ENCODE measurements at places on chromosomes 4 and X.

GRCh38 chr4:94127707-94128328, 79.8 kb upstream of the SMARCAD1 start:
- no peaks in the 10 kb centered on the region for H3K36me3 ChIP-seq
- no peaks in the 10 kb centered on the region for H3K27me3 ChIP-seq
- H3K4me1 ChIP-seq, result no peaks in the 10 kb centered on the region
- no peak for DNase-seq
- no peak overlapping the region for H3K4me3 ChIP-seq

- H3K27me3 ChIP-seq, result peaks cover 27% of the 10 kb centered on the region
- DNase-seq, result no peak
- H3K4me1 ChIP-seq, result no peaks in the 10 kb centered on the region
- H3K36me3 ChIP-seq, result no peaks in the 10 kb centered on the region
These were observed 103.6 kb downstream of the PHOX2B start for GRCh38 chr4:41644915-41645295.

- H3K4me1 ChIP-seq, result no peaks in the 10 kb centered on the region
- no peaks in the 10 kb centered on the region for H3K36me3 ChIP-seq
- H3K4me3 ChIP-seq, result no peak overlapping the region
These were observed 152.0 kb upstream of the FTHL17 start for GRCh38 chrX:31223817-31224216.

DNA sequence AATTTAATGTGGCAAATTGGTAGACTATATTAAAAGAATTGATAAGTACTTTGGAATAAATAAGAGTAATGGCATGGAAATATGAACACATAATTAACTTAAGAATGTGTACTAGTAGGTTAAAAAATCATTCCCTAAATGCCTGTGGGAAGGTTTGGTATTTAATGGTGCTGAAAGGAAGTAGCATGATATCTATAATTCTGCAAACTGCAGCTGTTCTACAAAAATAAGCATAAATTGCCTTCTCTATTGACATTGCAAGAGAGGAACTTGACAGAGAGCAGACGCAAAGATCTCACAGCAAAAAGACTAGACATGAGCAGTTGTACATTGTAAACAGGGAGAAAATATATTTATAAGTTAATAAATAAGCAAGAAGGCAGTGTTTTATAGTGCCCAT, 752.5 kb upstream of the PCDH10 start:
- DNase-seq, result no peak
- no peak overlapping the region for H3K4me3 ChIP-seq
- no peak overlapping the region for H3K27ac ChIP-seq
- H3K27me3 ChIP-seq, result no peaks in the 10 kb centered on the region

GRCh38 chrX:72030431-72030830, 101.3 kb downstream of the RTL5 start:
- H3K27ac ChIP-seq, result no peak overlapping the region
- H3K36me3 ChIP-seq, result no peaks in the 10 kb centered on the region
- H3K27me3 ChIP-seq, result peaks cover 12% of the 10 kb centered on the region
- no peak for DNase-seq
- no peaks in the 10 kb centered on the region for H3K4me1 ChIP-seq
- H3K4me3 ChIP-seq, result no peak overlapping the region

GRCh38 chr4:14132301-14132700, 504.8 kb upstream of the BOD1L1 start:
- no peak overlapping the region for H3K4me3 ChIP-seq
- H3K27me3 ChIP-seq, result no peaks in the 10 kb centered on the region
- no peaks in the 10 kb centered on the region for H3K4me1 ChIP-seq
- H3K27ac ChIP-seq, result no peak overlapping the region
- DNase-seq, result no peak

DNA sequence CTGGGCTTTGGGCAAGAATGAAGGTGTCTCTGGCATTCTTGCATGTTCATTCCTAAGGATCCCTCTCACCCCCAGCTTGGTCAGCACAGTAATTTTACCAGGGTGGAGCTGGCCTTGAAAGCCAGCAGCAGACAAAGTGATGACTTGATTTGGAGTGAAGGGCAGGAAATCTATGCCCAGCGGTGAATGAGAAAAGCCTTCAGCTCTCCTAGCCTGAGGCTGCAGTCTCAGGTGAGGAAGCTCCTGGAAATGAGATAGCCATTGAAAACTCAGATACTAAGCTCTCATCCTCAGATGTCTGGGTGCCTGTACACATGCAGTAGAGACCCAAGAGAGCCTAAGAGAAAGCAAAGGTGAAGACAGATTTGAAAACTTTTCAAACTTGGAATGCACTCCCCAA, 10.7 kb upstream of the UCHL1 start:
- H3K36me3 ChIP-seq, result no peaks in the 10 kb centered on the region
- peaks cover 22% of the 10 kb centered on the region for H3K27me3 ChIP-seq
- DNase-seq, result no peak
- no peaks in the 10 kb centered on the region for H3K4me1 ChIP-seq

- H3K4me1 ChIP-seq, result peaks cover 4% of the 10 kb centered on the region
- no peak for DNase-seq
- H3K27me3 ChIP-seq, result no peaks in the 10 kb centered on the region
- no peak overlapping the region for H3K4me3 ChIP-seq
These were observed 21.3 kb downstream of the SPACA5 start for GRCh38 chrX:48028091-48028490.

- peak; percentile 19 for DNase-seq
- no peaks in the 10 kb centered on the region for H3K36me3 ChIP-seq
- H3K27me3 ChIP-seq, result no peaks in the 10 kb centered on the region
- no peaks in the 10 kb centered on the region for H3K4me1 ChIP-seq
- H3K27ac ChIP-seq, result no peak overlapping the region
These were observed 73.8 kb upstream of the MXD4 start for GRCh38 chr4:2335729-2336101.

DNA sequence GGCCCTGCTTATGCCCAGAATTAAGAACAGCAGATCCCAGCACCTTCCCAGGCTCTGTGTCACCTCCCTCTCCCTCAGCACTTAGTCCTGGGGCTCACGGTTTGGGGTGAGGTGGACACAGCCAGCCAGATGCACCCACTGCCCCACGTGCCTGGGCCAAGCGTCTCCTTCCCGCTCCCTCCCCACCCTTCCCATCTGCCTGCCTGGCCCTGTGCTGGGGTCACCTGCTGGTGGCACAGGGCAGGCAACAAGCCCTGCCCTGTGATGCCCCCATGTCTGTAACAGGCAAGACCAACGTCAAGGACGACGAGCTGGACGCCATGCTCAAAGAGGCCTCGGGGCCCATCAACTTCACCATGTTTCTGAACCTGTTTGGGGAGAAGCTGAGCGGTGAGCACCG, 5.3 kb downstream of the MYL5 start:
- H3K4me1 ChIP-seq, result peaks cover 8% of the 10 kb centered on the region
- no peak overlapping the region for H3K4me3 ChIP-seq
- H3K27ac ChIP-seq, result no peak overlapping the region
- no peaks in the 10 kb centered on the region for H3K36me3 ChIP-seq
- no peaks in the 10 kb centered on the region for H3K27me3 ChIP-seq
- DNase-seq, result no peak

GRCh38 chr4:26839016-26839415, 21.6 kb upstream of the STIM2 start:
- no peak for DNase-seq
- H3K27ac ChIP-seq, result no peak overlapping the region
- peaks cover 2% of the 10 kb centered on the region for H3K27me3 ChIP-seq
- H3K4me3 ChIP-seq, result no peak overlapping the region

DNA sequence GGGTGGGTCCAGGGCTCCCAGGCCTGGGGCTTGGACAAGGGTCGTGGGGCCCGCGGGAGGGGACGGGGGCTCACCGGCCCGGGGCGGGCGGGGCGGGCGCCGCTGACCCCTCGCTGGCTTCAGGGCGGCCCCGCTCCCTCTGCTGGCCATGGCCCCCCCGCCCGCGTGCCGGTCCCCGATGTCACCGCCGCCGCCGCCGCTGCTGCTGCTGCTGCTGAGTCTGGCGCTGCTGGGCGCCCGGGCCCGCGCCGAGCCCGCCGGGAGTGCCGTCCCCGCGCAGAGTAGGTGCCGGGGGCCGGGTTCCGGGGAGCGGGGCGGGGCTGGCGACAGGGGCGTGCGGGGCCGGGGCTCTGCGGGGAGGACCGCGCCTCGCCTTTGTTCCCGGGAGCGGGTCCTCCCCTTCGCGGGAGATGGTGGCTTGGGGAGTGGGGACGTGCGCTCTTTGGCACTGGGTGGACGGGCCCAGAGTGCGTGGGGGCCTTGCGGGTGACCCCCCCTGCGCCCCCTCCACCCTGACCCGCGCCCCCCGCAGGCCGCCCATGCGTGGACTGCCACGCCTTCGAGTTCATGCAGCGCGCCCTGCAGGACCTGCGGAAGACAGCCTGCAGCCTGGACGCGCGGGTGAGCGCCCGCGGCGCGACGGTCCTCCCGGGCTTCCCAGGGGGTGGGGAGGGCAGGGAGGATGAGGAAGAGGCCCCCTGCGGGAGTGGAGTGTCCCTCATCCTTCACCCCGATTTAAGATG, 16.8 kb upstream of the NAT8L start:
- peak overlapping the region; percentile 73 for H3K4me3 ChIP-seq
- H3K4me1 ChIP-seq, result peaks cover 2% of the 10 kb centered on the region
- no peak overlapping the region for H3K27ac ChIP-seq
- H3K36me3 ChIP-seq, result no peaks in the 10 kb centered on the region

- peaks cover 9% of the 10 kb centered on the region for H3K4me1 ChIP-seq
- H3K27ac ChIP-seq, result no peak overlapping the region
- H3K4me3 ChIP-seq, result peak overlapping the region; percentile 93
- H3K36me3 ChIP-seq, result no peaks in the 10 kb centered on the region
These were observed 1.2 kb downstream of the GUCY1A1 start for GRCh38 chr4:155667568-155668511.

DNA sequence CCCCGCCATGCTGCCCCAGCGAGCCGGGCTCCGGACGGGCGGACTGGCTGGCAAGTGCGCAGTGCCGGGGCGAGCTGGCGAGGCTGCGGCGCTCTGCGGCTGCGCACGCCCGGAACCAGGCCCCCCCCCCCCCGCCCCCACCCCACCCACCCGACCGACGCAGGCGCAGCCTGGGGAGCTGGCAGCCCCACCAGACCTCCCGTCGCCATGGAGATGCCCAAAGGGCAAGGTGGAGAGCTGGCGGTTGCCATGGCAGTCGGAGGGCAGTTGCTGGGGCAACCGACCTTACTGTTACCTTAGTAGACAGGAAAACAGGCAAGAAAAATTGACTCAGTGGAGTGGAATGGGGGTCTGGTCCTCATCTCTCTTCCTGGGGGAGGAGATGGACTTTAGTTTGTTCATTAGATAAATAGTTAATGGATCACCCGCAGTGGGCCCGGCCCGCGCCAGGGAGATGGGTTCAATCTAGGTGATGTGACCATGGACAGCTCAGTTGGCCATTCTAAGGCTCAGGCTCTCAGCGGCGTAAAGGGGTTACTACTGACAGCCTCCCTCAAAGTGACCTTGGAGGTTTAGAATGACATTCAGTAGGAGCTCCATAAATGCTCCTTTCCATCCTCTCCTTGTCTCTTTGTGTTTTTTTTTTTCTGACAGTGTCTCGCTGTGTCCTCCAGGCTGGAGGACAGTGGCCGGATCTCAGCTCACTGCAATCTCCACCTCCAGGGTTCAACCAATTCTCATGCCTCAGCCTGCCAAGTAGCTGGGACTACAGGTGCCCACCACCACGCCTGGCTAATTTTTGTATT, at the start of gene PCSK1N:
Gene PCSK1N (minus strand): TSS at position 87 of the 806 bp plus-strand sequence. CDS start 78 bp downstream, at position 9.
- no peak within 1 kb of the TSS for H3K27ac ChIP-seq
- peaks cover 2% of the 10 kb centered on the region for H3K36me3 ChIP-seq
- H3K4me3 ChIP-seq, result peak within 1 kb of the TSS; percentile 62
- H3K4me1 ChIP-seq, result peaks cover 7% of the 10 kb centered on the region

DNA sequence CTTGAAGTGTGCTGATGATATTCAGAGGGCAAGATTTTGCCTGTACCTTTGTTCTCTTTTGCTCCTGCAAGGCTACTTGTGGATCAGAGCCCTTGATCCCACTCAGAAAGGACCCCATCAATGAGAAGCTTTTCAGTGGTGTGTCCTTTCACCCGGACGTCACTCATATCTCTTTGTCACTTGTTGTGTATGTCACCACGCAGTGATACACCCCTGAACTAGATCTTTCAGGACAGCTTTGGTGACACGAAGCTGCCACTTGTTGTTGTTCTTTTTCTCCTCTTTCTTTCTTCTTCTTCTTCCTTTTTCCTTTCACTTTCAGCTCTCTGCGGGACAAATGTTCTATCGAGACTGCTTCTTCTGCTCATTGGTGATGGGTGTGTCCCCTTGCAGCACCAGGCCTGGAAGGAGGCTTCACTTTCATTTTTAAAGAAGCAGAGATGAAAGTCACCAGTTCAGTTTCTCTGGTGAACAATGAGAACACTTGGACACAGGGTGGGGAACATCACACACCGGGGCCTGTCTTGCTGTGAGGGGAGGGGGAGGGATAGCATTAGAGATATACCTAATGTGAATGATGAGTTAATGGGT, 83.6 kb downstream of the NBDY start:
- peaks cover 13% of the 10 kb centered on the region for H3K36me3 ChIP-seq
- peaks cover 30% of the 10 kb centered on the region for H3K4me1 ChIP-seq
- H3K27me3 ChIP-seq, result no peaks in the 10 kb centered on the region
- DNase-seq, result no peak

- H3K4me3 ChIP-seq, result no peak overlapping the region
- H3K4me1 ChIP-seq, result peaks cover 13% of the 10 kb centered on the region
- peaks cover 48% of the 10 kb centered on the region for H3K27me3 ChIP-seq
- peaks cover 9% of the 10 kb centered on the region for H3K36me3 ChIP-seq
These were observed 17.4 kb downstream of the BBS12 start for GRCh38 chr4:122749704-122750454.

- no peak overlapping the region for H3K4me3 ChIP-seq
- no peak for DNase-seq
- H3K27ac ChIP-seq, result no peak overlapping the region
- peaks cover 32% of the 10 kb centered on the region for H3K36me3 ChIP-seq
These were observed 16.2 kb downstream of the BOD1L1 start for GRCh38 chr4:13611283-13611842.

- H3K4me1 ChIP-seq, result no peaks in the 10 kb centered on the region
- H3K4me3 ChIP-seq, result no peak overlapping the region
- H3K27me3 ChIP-seq, result peaks cover 5% of the 10 kb centered on the region
- no peak overlapping the region for H3K27ac ChIP-seq
These were observed 32.7 kb upstream of the MBTPS2 start for GRCh38 chrX:21806691-21807090.

DNA sequence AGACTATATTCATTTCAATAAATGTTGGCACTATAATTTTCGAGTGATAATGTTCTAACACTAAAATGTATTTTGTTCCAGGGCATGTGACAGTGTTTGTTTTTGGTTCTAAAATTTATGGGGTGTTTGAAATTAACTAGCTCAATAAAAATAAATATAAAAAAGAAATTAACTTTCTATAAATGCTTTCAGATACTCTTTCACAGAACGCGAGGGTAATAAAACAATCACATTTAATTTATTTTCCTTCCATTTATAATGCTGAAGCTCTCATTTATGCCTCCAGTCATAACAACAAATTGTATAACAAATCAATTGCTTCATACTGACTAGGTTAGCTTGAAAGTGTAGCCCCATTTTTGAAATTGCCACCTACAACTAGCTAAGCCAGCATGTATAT, 122.4 kb upstream of the GPM6A start:
- H3K27me3 ChIP-seq, result no peaks in the 10 kb centered on the region
- no peak overlapping the region for H3K4me3 ChIP-seq
- DNase-seq, result no peak
- no peak overlapping the region for H3K27ac ChIP-seq
